ENCODE measurements at places on chromosomes 13 and 19.

- no peak for DNase-seq
These were observed 228.5 kb upstream of the ARGLU1 start for GRCh38 chr13:106796280-106797047.

- DNase-seq: no peak
These were observed 108.8 kb downstream of the KLF12 start for GRCh38 chr13:74025369-74025768.

- DNase-seq: no peak
These were observed 184.7 kb downstream of the COG6 start for GRCh38 chr13:39840201-39840600.

DNA sequence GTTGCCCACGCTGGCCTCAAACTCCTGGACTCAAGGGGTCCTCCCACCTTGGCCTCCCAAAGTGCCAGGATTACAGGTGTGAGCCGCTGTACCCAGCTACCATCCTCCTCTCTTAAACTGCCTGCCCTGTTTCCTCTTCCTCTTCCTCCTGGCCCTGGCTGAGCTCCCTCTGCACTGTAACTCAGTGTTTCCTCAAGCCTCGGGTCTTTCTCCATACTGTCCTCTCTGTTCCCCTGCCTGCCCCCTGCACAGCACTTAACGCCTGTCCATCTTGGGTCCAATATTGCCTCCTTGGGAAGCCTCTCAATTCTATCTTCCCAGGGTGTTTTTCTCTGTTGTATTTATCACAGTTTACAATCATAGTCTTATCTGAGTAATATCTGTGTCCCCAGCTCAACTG is 6.1 kb downstream of the LIPE start:
- DNase-seq: no peak

GRCh38 chr13:80237646-80238045 is 103.3 kb downstream of the SPRY2 start:
- DNase-seq: peak; percentile 42

GRCh38 chr19:29704562-29705558 is 10.2 kb downstream of the C19orf12 start:
- DNase-seq: no peak

DNA sequence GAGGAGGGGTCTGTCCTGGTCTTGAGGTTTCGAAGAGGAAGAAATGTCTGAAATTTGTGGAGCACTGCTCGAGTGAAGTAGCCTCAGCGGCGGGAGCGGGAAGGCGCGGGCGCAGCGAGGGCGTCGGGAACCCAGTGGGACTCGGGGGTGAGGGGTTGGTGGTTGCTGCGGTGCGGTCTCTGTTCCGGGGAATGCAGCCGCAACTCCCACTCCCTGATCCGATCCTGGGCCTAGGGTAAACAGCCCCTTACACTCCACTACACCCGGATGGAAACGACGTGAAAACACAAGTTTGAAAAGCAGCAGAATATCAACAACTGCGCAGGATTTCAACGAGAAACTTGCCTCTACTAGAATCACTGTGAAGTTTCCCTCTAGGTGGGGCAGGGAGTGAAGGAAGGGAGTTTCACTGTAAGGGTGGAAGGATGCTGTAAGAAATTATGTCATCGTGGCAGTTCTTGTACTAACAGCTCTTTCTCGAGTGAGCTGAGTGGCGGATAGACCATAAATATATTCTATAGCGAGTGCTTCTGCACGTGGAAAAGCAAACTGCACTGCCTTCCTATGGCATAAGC is 2.0 kb upstream of the KLF12 start:
- peak; percentile 55 for DNase-seq

DNA sequence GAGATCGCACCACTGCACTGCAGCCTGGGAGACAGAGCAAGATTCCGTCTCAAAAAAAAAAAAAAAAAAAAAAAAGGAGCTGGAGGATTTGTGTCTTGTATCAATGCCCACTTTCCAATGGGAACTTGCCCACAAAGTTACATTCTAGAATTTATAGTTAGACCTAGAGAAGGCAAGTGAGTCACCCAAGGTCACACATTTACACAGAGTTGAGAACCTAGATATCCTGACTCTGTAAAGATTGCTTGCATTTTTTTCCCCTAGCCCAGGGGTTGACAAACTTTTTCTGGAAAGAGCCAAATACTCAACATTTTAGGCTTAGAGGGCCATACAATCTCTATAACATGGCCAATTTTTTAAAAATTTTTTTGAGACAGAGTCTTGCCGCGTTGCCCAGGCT is 7.7 kb upstream of the BRD4 start:
- DNase-seq: no peak

GRCh38 chr13:32309312-32310133 is 5.6 kb downstream of the ZAR1L start:
- no peak for DNase-seq

DNA sequence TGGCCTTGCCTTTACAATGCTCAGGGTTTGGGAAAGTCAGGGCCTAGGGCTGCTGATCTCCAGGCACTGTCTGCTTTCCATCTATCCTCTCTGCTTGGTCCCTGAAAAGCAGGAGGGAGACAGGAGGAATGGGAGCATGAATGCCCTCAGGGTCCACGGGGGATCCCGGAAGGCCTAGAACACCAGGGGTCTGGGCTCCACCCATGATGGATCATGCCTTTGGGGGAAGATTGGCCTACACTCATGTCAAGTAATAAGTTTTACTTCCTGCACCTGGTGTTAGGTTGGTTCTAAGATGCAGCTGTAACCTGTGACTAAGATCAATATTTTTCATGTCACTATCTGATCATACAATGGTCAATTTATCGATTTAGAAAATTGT is 118.3 kb upstream of the GJB6 start:
- no peak for DNase-seq

DNA sequence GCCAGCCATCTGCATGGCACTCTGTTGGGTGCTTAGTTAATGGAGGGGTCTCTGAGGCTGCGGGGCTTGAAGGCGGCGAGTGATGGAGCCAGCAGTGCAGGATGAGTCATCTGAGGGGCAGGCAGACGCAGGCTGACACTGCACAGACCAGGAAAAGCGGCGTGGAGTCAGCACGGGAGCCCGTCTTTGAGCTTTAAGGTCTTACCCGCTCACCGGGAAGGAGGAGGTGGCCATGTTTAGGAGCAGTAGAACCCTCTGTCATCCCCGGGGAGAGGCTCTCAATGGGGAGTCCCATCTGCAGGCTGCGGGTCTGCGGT is 13.1 kb downstream of the NAXD start:
- DNase-seq: peak; percentile 24

DNA sequence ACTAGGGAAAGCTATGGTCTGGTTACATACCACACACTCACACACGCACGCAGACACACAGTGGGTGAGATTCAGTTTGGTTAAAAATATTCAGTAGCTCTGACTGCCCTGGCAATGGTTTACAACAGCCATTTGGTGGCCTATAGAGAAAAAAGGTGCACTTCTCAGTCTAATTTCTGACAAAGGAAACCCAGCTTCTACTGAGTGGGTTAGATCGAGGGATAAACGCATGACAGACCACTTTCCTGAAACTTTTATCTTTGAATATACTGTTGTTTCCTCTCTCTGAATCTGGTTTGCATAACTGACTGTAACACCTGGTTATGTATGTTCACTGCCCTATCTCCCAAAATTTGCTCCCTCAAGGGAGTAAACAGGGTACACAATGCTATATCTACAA is 2.5 kb downstream of the LIG4 start:
- no peak for DNase-seq

DNA sequence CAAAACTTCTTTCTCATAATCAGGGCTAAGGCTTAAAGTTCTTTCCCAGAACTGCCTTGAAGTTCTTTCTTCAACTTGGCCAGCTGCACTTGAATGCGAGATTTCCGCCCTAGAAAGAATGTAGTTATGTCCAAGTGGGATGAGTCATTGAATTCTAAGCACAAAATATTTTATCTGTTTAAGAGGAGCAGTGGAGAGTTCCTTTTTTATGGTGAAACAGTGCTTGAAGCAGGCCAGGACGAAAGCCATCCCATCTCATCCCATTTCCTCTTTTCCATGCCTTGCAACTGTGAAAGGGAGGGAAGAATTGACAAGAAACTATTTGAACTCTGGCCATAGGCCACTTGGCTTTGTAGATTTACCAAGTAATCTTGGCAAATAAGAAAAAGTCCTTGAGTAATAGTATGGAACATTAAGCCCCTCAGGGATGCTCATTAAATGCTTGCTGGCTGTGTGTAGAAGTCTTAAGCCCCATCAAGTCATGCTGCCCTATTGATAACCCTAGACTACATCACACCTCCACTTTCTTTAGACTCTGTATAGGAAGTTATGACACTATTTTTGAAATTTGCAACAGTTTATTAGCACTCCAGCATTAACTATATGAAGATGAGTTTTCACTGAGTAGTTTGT is 174.5 kb downstream of the KCTD12 start:
- peak; percentile 93 for DNase-seq

DNA sequence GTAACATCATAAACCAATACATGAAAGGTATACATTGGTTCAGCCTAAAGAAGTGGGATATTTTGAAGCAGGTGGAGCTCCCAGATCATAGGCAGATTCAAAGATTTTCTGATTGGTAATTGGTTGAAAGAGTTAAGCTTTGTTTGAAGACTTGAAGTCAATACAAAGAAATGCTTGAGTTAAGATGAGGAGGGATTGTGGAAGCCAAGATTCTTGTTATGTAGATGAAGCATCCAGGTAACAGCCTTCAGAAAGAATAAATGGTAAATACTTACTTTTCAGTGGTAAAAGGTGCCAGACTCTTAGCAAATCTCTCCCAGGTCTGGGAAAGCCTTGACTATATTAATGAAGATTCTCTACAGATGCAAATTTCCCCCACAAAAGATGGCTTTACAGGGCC is 49.3 kb upstream of the FAM216B start:
- DNase-seq: no peak

DNA sequence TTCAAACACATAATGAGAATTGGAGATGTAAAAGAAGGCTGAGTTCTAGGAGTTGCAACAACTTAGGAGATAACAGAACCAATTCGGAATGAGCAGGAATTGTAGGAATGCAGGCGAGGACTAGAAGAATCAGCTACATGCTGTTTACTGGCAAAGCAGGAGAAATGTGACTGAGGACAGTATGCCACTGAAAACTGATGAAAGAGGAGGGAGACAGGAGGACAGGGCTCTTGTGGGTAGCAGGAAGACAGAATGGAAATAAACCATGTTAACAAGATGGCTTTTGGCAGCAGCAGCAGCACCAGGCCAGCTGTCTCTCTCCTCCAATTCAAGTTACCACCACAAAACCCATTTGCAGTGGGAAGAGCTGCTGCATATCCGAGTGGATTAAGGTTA is 91.0 kb upstream of the SLC15A1 start:
- DNase-seq: no peak

DNA sequence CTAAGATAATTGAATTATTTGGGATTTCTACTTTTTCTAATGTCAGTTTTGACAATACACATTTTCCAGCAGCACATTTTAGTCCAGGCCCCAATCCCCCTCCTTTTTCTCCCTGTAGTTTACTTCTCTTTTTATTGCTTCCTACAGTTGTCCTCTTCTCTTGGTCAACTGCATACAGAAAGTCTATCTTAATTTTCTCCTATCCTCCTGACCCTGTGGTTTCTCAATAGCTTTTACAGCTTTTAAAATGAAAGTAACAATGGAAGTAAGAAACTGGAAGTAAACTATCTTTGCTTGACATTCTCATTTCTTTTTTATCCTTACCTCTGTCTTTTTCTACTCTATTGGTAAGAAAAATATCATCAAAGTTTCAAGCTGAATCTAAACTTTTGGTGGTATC is 106.5 kb upstream of the OXGR1 start:
- DNase-seq: no peak

DNA sequence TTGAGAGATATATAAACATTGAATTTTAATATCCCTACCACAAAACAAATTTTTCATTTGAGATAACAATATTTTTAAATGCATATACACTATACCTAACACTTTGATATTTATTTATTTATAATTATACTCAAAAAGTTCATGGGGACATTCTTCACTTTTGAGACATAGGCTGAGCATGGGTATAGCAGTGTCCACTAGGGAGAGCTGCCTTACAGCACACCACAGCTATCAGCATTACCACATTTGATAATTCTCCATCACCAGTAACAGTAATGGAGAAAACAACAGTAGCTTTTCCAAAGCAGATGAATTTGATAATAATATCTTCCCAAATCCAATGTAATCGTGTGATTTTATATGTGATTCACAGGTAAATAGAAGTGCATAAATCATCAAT is 626.1 kb downstream of the DACH1 start:
- DNase-seq: peak; percentile 2

DNA sequence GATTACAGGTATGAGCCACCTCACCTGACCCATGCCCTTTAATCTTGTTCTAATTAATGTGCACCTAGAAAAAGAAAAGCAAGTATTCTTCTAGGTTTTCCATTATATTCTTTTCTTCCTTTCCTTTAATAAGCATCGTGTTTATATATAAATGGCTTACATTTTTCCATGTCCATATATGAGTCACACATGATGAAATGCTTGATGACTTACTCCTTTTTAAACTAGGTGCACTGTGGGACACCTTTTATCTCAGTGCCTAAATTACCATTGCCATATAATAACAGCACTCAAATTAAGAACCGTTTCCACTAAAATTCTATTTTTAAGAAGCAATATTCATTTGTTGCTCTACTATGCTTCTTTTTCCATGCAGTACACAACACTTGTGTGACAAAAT is 363.3 kb downstream of the LIG4 start:
- DNase-seq: no peak

- DNase-seq: no peak
These were observed 10.0 kb upstream of the PROZ start for GRCh38 chr13:113148407-113148806.

GRCh38 chr13:31528176-31528575 is 211.2 kb upstream of the RXFP2 start:
- DNase-seq: no peak

DNA sequence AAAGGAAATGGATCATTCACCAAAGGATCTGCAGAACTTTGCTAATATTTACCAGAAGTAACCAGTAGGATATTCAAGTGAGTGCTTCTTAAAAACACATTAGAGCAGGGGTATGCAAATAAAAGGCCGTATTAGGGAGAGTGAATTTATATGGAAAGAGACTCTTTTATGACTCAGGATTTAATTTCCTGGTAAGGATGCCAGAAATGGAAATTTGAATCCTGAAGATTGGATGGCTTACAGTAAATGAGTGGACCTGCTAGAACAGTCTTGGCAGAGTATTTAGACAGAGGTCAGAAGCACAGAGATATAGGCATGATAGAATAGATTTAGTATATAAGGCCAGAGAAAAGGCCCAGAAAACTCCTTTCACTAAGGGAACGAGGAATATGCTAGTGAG is 201.6 kb downstream of the SLITRK5 start:
- no peak for DNase-seq
